ENCODE measurements at places on chromosomes 1 and 21.

GRCh38 chr1:93475681-93476080 lies 27.8 kb downstream of the FNBP1L start:
- no peak for DNase-seq

DNA sequence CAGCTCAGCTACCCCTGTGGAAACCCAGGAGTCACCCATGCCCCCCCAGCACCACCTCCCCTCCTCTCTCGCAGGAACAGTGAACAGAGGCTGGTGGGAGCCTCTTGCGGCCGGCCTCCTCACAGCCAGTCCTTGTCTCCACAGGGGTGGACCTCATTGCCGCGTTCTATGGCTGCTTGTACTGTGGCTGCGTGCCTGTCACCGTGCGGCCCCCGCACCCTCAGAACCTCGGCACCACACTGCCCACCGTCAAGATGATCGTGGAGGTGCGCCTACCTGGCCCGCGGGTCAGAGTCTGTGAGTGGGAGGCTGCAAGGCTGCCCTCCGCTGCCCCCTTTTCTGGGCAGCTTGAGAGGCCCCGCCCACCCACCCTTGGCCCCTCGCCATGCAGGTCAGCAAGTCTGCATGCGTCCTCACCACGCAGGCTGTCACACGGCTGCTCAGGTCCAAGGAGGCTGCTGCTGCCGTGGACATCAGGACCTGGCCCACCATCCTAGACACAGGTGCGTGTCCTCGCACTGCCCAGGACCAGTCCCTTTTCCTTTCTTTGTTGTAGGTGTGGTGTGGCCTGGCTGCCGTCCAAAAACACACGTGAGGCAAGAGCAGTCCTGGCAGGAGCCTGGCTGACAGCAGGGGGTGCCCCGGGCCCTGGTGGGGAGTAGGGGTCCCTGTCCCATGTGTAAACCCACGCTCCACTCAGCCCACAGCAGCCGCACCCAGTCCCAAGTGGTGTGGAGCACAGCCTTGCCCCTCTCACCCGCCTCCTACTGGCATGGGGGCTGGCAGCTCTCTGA lies 50.3 kb downstream of the S100B start:
- no peak for DNase-seq

GRCh38 chr1:110495926-110496600 lies 22.9 kb downstream of the KCNA10 start:
- DNase-seq: peak; percentile 57

- no peak for DNase-seq
Measured at GRCh38 chr1:17509363-17509762, 30.1 kb upstream of the ARHGEF10L start.

DNA sequence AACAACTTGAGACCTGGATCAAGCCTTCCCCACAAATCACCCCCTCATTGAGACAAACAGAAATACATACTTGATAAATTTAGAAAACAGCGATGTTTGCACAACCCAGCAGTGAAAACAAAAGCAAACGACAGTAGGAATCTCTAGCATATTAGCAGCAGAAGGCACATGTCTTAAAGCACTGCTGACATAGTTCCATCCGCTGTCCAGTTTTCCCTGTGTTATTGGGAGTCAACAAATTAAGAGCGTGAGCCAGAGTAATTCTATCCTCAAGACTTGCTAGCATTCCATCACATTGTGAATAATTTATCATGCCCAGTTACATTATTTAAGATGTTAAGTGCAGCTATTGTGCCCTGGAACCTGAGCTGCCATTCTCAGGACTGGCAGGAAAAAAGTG lies 55.3 kb downstream of the IGSF5 start:
- DNase-seq: no peak

DNA sequence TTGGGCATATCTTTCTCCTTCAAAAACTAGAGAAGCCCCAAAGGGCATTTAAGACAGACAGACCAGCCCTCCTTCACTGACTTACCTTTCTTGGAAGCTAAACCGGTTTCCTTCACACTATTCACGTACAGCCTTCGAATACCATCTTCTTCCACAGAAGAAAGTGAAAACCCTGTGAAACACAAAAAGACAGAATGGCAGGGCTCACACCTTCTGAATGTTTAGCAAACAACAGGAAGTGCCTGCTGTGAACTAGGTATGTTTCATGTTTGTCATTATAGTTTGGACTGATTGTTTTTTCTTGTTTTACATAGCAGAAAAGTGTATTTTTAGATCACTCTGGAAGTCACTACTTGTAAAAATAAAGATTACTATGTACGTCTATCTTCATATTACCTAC lies 148.6 kb upstream of the KRTAP19-8 start:
- DNase-seq: no peak

DNA sequence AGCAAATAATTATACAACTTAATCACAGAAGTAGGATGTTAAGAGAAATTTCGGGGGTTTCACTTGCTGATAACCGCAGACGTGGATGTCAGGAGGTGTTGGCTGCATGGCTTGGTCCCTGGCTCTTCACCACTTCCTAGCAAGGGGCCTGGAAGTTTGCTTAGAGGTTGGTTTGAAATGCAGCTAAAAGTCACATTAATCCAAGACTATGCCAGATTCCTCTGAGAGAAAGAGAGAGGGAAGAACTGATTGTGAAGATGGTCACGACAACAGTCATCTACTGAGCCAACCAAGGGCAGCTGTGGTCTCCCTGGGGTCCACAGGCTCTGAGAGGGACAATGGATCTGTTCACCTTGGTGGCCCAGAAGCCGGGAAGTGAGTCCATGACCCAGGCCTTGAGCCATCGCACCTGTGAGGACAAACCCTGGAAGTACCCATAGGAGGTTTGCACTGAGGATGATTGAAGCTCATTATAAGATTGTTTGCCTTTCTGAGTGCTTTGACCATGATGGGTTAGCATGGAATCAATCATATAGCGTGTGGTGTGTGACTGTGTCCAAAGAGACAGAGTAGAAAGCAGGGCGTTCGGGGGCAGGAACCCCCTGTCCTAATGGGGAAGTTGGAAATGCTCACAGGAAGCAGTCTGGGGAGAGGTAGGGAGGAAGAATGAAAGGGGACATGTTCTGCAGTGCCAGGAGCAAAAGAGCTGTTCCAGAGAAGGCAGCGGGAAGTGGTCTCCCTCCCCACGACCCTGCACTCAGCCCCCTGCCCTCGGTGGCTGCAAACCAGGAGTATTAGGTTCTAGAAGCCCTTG lies 47.1 kb downstream of the UMODL1 start:
- no peak for DNase-seq

- DNase-seq: no peak
Measured at GRCh38 chr1:239742416-239743109, 349.1 kb upstream of the FMN2 start.

DNA sequence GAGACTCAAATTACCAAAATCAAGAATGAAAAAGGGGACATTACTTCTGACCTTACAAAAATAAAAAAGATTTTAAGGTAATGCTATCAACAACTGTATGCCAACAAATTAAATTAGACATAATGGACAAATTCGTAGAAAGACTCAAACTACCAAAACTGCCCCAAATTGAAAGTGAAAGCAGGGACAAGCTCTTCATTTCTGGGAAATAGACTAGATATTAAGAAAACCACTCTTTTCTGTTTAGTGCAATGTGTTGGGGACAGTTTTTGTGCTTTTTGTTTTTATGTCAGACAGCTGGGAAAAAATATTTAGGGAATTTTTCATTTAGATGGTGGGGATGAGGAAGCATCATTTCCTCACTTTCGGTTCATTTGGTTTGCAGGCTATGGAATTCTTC lies 4.9 kb upstream of the GBP1 start:
- no peak for DNase-seq

GRCh38 chr1:22236166-22236565 lies 93.3 kb upstream of the WNT4 start:
- DNase-seq: no peak

DNA sequence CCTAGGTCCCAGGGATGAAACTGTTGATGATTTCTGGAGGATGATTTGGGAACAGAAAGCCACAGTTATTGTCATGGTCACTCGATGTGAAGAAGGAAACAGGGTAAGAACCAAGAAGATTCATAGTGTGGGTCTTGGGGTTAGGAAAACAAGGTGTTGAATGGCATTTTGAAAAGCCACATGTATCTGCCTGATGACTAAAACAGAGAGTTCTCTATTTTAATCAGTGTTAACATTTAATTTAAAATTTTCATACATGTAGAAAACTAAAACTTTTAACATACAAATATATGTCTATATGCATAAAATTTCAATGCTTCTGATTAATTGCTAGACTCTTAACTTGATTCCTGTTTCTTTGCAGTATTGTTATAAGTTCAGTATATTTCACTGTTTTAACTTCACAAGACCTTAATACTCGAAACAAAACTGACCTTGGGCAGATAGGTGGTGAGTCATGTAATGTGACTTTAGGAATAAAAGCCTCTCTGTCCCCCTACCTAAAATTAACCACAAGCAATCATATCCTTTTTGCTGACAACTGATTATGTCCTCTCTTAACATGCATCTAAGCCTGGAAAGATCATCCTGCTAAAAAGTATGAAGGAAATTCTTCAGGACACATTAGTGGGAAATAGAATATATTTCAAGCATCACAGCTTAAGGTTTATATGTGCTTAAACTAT lies 95.6 kb downstream of the PTPRC start:
- no peak for DNase-seq

DNA sequence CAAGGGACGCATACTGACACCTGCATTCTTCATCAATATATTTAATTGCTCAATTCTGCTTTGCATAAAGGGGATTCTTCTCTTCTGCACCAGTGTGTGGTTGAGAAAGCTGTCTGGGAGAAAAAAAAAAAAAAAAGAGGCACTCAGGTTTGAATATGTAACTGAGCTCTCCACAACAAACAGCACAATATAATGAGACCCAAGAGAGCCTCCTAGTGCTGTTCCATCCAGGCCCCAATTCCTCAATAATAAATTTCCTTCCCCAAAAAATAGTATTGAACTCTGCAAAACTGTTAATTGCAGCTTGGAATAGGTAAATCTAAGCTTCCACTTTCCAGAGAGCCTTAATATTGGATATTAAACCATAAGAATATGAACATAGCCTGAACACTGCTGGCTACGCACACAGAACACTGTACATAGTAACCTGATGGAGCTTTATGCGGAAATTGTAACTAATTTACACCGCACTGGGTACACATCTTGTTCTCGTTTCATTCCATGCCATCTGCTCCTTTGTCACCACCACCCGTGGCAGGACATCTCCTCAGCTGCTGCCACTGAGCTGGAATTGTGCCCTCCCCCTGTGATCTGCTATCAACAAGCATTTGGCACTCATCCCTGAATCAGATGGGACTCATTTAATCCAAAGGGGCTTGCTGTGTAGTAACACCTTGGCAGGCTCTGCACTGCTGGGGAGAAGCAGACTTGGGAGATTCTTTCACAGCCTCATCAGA lies 272.0 kb downstream of the HHIPL2 start:
- no peak for DNase-seq

GRCh38 chr1:202216691-202217090 lies 23.1 kb downstream of the LGR6 start:
- DNase-seq: no peak

- DNase-seq: no peak
Measured at GRCh38 chr1:44355582-44356305, 687 bp upstream of the ERI3 start.

DNA sequence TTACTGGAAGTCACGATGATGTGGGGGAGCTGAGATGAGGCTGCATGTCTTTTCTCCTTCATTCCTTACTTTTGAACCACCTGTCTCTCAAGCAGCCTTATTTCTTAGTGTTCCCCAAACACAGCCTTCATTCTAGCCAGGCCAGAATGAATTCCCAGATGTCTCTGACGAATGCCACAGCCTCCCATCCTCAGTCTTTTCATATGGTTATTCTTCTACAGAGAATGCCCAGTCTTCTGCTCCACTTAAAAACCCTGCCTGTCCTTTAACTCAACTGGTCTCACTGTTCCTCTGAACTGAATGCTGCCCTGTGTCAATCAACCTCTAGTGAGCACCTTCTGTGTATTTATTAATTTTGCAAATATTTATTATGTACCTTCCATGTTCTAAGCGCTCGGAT lies 156.2 kb downstream of the PLA2G4A start:
- DNase-seq: no peak

DNA sequence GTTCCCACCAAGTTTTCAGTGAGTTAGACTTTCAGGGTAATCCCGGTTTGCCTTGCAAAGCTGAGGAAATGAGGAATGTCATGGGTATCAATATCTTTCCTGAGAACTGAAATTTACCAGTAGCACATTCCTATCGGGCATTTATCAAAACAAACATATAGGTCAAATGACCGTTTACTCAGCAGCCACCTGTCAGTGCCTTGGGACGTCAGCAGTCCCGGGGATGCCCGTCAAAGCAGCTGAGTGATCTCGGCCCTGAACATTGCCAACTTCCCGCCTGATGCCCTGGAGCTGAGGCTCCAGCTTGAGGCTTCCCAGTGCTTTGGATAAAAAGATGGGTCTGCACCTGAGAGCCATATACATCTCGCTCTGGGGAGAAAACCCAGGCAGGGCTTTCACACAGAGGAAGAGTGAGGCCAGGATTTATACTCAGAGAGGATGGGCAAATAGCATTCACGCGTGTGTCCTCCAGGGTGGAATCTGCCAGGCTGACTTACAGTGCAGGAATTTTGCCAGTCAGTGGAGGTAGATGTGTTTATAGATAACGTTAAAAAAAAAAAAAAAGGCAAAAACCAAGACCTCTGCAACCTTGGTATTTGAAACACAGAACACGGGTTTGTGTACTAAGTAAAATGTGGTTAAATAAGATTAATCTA lies 435.7 kb upstream of the VAMP3 start:
- DNase-seq: no peak

DNA sequence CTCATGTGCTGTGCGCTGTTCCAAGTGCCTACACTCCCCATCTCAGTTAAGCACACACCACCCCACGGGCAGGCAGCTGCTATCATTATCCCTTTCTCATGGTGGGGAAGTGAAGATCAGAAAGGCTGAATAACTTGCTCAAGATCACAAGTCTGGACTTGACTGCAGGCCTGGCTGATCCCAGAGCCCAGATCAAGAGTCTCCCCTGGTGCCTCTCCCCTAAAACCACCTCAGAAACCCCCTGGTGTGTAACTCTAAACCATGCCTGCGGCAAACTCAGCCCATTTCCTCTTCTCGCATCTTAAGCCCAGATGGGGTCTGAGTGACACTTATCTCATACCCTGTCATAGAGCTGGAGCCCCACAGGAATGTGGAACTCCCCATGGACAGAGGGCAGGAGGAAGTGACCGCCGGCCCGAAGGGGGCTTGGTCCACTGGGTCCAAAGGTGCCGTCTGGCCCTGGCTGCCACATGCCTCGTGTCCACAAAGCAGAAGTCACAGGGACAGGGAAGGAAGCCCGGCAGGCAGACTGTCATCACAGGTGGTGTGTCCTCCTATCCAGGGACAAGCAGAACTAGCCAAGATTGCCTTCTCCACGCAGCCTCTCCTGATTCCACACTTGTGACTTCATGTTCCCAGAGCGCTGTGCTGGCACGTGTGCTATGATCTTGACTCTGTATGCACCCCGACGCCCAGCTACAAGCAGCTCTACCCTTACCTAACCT lies 92.1 kb downstream of the SYF2 start:
- DNase-seq: no peak

- no peak for DNase-seq
Measured at GRCh38 chr1:157639800-157640199, 41.9 kb upstream of the FCRL4 start.

GRCh38 chr1:10541286-10541685 lies 66.5 kb downstream of the PEX14 start:
- no peak for DNase-seq

GRCh38 chr1:168803806-168804510 lies 75.0 kb upstream of the DPT start:
- no peak for DNase-seq

All from stimulated activated CD4-positive, alpha-beta T cell treated with anti-CD3 and anti-CD28 coated beads, Interleukin-15, amount 100 ng/mL, for 1 hour (primary cell).